ENCODE measurements at places on chromosomes 16 and 17. TPM values are rescaled to one million over a fixed set of nuclear protein-coding genes. Genes with fewer than 3 reads are reported as not detected.
A peak's percentile ranks its signal among the peaks of the same experiment; 100 is the strongest.

The HBQ1 gene
- not detected for total RNA-seq

GRCh38 chr17:44593156-44593555 lies 35.9 kb downstream of the FZD2 start:
- H3K4me3 ChIP-seq = no peak overlapping the region
- H3K4me1 ChIP-seq = peaks cover 2% of the 10 kb centered on the region
- DNase-seq = no peak
- H3K36me3 ChIP-seq = no peaks in the 10 kb centered on the region
- H3K27ac ChIP-seq = no peak overlapping the region

GRCh38 chr17:71530248-71530647 lies 590.6 kb upstream of the SOX9 start:
- no peaks in the 10 kb centered on the region for H3K27me3 ChIP-seq
- H3K36me3 ChIP-seq = no peaks in the 10 kb centered on the region
- no peak for DNase-seq
- H3K4me1 ChIP-seq = no peaks in the 10 kb centered on the region
- H3K4me3 ChIP-seq = no peak overlapping the region
- H3K27ac ChIP-seq = no peak overlapping the region

GRCh38 chr17:8831234-8831849 lies 32.2 kb upstream of the MFSD6L start:
- no peak overlapping the region for H3K27ac ChIP-seq
- H3K4me3 ChIP-seq = no peak overlapping the region
- no peaks in the 10 kb centered on the region for H3K4me1 ChIP-seq

The CAPNS2 gene
- 0.56 TPM for total RNA-seq

- H3K4me1 ChIP-seq = no peaks in the 10 kb centered on the region
- H3K36me3 ChIP-seq = no peaks in the 10 kb centered on the region
- no peak overlapping the region for H3K4me3 ChIP-seq
- no peak overlapping the region for H3K27ac ChIP-seq
Measured at GRCh38 chr17:54007855-54008254, 185.1 kb downstream of the KIF2B start.

DNA sequence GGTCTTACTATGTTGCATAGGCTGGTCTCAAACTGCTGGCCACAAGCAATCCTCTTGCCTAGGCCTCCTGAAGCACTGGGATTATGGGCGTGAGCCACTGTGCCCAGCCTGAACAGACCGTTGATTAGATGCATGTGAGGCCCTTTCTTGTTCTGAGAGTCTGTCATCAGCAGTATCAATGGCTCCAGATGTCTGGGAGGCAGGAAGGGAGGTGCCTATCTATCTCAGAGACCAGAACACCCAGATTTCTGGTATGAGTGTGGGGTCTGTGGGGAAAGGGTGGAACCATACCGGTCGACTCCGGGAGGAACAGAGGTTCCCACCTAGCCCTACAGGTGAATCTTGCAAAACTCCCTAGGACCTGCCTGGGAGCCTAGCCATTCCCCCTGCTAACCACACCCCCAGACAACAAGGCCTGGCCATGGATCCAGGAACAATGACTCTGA lies 71.7 kb downstream of the PRKCB start:
- no peak overlapping the region for H3K4me3 ChIP-seq
- H3K27me3 ChIP-seq = no peaks in the 10 kb centered on the region

- peak; percentile 31 for DNase-seq
- peaks cover 11% of the 10 kb centered on the region for H3K4me1 ChIP-seq
- peaks cover 80% of the 10 kb centered on the region for H3K36me3 ChIP-seq
- no peak overlapping the region for H3K4me3 ChIP-seq
- H3K27me3 ChIP-seq = no peaks in the 10 kb centered on the region
Measured at GRCh38 chr17:78401246-78401645, 22.8 kb downstream of the PGS1 start.

- no peaks in the 10 kb centered on the region for H3K36me3 ChIP-seq
- H3K27ac ChIP-seq = no peak overlapping the region
- no peak overlapping the region for H3K4me3 ChIP-seq
Measured at GRCh38 chr16:83942074-83942473, 11.0 kb upstream of the OSGIN1 start.

DNA sequence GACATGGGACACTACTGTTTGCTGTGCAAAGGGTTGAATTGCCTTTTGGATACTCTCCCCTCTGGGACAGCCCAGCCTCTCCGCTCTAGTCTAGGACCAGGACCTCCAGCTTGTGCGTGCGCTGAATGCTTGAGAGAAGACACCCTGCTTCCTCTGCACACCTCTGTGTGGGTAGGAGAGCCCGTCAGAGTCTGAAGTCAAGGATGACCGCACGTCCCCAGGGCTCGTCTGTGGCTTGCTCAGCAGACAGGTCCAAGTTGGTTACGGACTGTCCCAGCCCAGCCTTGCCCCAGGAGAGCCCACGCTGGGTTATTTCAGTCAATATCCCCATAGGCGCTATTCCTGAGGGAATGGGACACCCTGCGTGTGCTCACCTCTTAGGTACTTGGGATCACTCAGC lies 3.7 kb downstream of the C16orf89 start:
- peaks cover 21% of the 10 kb centered on the region for H3K27me3 ChIP-seq
- peaks cover 6% of the 10 kb centered on the region for H3K4me1 ChIP-seq
- H3K4me3 ChIP-seq = no peak overlapping the region
- DNase-seq = no peak
- H3K27ac ChIP-seq = no peak overlapping the region

DNA sequence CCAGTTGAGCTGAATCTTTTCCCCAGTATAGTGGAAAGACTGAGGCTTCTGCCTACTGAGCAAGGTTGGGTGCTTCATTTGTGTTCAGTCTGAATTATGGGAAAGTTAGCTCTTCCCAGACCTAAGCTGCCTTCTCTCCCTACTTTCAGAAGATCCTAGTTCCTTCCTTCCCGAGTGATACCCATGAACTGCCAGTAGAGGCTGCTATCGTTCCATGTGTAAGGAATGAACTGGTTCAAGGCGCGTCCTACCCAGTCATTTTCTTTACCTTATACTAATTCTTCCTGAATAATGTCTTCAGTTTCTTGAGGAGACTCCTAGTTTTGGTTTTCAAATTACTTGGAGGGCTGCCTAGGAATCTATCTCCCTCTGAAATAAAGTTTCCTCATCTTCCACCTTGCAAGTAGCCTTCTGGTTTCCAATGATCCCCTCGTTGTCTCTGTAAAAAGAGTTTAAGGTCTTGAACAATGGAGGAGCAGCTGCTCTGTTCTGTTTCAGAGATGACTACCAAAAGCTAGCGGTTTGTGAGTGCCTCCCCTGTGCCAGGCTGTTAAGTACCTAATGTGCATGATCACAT lies 934 bp upstream of the AOC2 start:
- H3K27ac ChIP-seq = no peak overlapping the region
- peak; percentile 74 for DNase-seq
- no peaks in the 10 kb centered on the region for H3K4me1 ChIP-seq
- H3K27me3 ChIP-seq = no peaks in the 10 kb centered on the region
- H3K4me3 ChIP-seq = no peak overlapping the region
- peaks cover 49% of the 10 kb centered on the region for H3K36me3 ChIP-seq

DNA sequence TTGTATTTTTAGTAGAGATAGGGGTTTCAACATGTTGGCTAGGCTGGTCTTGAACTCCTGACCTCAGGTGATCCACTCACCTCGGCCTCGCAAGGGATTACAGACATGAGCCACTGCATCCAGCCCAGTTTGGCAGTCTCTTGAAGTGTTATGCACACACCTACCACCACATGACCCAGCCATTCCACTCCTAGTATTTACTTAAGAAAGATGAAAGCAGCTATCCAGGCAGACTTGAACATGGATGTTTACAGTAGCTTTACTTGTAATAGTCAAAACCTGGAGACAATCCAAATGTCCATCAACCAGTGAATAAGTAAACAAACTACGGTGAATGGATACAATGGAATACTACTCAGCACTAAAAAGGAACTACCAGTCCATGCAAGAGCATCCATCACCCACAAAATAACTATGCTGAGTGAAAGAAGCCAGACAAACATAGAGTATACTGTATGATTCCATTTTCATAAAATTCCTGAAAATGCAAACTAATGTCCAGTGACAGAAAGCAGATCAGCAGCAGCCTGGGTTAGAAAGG lies 37.8 kb upstream of the RASD1 start:
- H3K4me3 ChIP-seq = no peak overlapping the region
- DNase-seq = no peak
- H3K36me3 ChIP-seq = no peaks in the 10 kb centered on the region
- peaks cover 8% of the 10 kb centered on the region for H3K4me1 ChIP-seq
- H3K27ac ChIP-seq = no peak overlapping the region

The ROGDI gene
- total RNA-seq = 13.6 TPM

DNA sequence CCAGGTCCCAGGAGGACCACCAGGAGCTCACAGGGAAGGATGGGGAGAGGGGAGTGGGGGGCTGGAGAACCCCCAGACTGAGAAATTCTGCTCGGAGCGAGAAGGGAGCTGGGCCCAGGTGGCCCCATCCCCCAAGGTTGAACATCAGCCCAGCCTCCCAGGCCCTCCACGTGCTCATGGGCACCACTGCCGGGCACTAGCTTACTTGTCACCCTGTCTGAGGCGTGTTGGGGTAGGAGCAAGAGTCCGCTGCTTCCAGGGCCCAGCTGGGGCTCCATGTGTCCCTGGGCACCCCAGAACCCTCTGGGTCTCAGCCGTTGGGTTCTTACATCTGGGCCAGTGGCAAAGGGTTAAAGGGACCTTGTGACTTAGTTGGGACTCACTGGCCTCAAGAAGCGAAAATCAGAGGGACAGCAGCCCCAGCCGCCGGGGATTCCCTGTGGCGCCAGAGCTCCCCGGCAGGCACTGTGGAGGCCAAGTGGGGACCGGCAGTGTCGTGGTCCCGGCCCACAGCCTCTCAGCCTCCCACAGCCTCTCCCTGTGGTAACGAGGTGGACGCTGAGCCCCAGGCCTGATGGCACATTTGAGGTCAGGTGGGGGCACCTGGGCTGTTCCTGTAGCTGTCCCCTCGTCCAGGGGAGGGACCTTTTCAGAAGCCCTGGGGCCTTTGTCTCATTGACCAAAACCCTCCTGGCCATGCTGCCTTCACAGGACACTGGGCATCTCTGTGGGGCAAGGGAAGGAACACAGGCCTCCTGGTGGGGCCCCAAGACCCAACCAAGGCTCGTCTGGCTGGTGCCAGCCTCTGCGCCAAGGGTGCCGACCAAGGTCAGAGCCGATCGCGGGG lies 33.7 kb upstream of the CDH15 start:
- no peaks in the 10 kb centered on the region for H3K27me3 ChIP-seq
- H3K36me3 ChIP-seq = peaks cover 45% of the 10 kb centered on the region
- no peak overlapping the region for H3K4me3 ChIP-seq
- DNase-seq = no peak
- no peaks in the 10 kb centered on the region for H3K4me1 ChIP-seq

DNA sequence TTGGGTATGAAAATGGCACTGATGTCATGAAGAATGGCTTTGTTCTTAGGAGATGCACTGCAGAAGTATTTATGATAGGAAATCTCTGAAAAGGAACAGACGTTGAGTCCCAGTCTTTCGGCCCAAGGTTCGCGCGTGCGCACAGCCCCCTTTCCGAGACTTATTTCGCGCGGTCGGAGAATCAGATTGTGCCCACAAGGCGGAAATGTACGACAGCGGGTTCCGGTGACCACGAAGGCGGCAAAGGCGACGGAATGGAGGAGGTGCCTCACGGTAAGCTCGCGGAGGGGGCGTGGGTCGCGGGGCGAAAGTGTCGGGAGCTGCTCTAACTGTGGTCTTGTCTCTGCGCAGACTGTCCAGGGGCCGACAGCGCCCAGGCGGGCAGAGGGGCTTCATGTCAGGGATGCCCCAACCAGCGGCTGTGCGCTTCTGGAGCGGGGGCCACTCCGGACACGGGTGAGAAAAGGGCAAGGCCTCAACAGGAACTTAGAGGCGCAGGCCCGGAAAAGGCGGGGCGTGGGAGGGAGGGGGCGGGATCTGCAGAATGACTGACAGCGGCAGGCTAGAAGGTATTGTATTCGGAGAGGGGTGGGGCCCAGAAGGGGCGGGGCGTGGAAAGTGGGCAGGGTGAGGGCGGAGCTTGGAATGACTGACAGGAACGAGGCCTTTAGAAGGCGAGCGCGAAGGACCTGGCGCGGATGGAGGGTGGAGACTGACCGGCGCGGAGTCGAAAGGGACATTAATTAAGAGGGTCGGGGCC lies at the start of gene NUBP1:
TSS of gene NUBP1 (plus strand) at position 233 of the 760 bp plus-strand sequence. CDS start at position 255, 22 bp downstream.
- DNase-seq = peak; percentile 97
- H3K4me1 ChIP-seq = peaks cover 2% of the 10 kb centered on the region

DNA sequence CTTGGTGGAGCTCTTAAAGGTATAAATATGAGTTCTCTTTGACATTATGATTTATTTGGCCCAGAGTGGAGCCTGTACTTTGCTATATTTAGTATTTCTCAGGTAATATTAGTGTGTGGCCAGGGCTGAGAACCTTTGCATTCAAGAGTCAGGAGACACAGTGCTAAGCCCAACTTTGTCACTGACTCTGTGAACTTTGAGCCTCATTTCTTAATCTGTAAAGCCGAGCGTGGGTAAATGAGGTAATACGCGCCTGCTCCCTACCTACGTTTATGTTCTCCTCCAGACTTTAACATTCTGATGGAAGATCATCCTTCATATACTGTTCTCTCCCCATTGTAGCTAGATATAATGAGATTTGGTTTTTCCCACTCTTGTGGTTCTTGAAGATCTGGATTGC lies 10.5 kb downstream of the AP2B1 start:
- no peak for DNase-seq
- H3K4me1 ChIP-seq = no peaks in the 10 kb centered on the region
- H3K36me3 ChIP-seq = peaks cover 42% of the 10 kb centered on the region
- no peak overlapping the region for H3K27ac ChIP-seq

The ZNF689 gene
- total RNA-seq = 2.7 TPM

DNA sequence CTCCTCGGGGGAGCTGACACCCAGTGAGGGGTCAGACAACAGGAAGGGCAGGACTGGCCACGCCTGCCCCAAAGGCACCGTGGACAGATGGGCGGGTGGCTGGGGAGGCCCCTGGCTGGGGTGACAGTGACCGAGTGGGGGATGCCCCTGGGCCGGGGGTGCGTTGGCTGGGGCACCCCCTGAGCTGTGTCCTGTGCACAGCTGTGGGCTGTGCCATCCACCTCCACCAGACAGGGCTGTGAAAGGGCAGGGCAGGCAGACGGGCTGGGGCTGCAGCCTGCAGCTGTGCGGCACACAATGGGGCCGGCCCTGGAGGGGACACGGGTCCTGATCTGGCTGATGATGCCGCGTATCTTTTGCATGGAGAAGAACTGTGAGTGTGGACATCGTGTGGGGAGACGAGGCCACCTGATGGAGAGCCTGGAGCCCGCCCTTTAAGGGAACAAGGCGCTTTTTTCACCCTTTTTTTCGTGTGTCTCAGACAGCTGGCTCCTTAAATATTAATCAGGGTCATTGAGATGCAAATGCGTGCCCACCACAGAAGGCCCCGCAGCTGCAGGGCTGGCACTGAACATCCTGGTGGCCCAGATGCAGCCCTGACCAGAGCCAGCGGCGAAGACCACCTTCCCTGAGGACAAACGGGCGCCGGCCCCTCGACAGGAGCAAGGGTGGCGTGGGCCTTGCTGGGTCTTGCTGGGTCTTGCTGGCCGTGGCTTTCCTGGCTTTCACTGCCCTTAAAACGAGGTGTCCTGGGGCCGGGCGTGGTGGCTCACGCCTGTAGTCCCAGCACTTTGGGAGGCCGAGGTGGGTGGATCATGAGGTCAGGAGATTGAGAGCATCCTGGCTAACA lies 42.4 kb upstream of the GNG13 start:
- H3K27ac ChIP-seq = no peak overlapping the region
- H3K27me3 ChIP-seq = no peaks in the 10 kb centered on the region
- H3K4me3 ChIP-seq = no peak overlapping the region
- no peak for DNase-seq

The KRTAP4-11 gene
- total RNA-seq = not detected
